Anterior cingulate cortex (tissue), 58 donors: ENCODE measurements at places on chromosomes 11 and 22.

GRCh38 chr11:75536786-75537641 is 11.3 kb upstream of the GDPD5 start:
- no peak for DNase-seq

- no peak for DNase-seq
These were observed 7.0 kb downstream of the PARVG start for GRCh38 chr22:44187652-44188230.

DNA sequence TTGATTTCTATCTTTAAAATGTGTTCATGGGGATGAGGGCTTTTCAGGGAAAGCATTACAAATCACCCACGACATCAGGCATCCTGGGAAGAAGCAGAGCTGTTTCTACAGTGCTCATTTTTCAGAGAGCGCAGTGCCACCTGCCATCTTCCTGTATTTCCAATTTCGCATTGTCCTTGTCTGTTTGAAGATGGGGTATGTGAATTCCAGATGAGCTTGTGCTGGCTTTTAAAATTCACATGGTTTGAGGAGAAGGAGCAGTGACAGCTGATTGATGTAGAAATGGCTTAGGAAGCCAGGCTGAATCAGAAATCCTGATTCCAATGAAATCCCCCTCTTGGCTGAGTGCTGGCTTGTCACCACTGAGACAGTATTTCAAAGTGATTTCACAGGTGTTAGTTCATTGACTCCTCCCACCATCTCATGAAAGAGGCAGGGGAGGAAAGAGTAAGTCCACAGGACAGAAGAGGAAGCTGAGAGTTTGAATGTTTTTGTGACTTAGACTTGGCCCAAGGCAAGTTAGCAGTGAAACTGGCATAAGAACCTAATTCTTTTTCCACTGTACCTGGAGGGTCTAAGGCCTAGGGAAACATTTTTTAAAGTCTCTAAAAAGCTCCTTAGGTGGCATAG is 344.6 kb upstream of the C11orf87 start:
- no peak for DNase-seq

GRCh38 chr11:65927904-65928397 is 8.7 kb downstream of the DRAP1 start:
- DNase-seq = no peak

- DNase-seq = no peak
These were observed 31.2 kb downstream of the KCNJ4 start for GRCh38 chr22:38423512-38424503.

GRCh38 chr11:37963440-37963839 is 1365.4 kb upstream of the RAG2 start:
- DNase-seq = no peak

DNA sequence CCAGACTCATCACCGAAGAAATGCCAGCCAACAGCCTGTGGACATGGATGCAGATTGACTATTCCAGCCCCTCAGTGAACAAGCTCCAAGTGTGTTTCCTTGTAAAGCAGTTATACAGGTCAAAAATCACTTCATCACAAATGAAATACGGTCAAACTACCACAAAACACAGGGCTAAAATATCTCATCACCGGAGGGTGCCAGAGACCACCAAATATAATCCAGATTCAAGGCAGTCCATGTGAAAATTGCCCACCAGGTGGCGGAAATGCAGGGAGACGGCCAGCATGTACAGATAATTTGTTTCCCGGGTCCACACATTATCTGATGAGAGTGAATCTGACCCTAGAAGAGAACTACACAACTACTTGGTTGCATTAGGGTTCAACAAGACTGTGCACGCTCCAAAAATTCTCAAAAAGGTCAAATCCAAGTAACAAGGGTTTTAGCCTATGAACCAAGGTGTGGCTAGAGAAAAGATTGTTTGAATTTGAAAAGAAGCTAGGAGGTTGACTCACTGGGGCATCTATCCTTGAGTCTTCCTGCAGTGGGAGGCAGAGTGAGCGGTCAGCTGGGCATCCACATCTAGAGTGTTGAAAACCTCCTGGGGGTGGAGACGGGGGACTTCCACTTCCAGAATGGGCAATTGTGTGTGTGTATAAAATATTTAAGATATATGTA is 71.7 kb downstream of the IGLL5 start:
- DNase-seq = peak; percentile 54

- no peak for DNase-seq
These were observed 3.2 kb upstream of the FLI1 start for GRCh38 chr11:128690665-128691101.

- peak; percentile 25 for DNase-seq
These were observed 22.1 kb upstream of the SYT7 start for GRCh38 chr11:61602775-61603569.

- no peak for DNase-seq
These were observed 6.7 kb upstream of the SEPTIN5 start for GRCh38 chr22:19707347-19708290.

GRCh38 chr11:74751303-74751702 is 2.7 kb downstream of the RNF169 start:
- DNase-seq = no peak

- DNase-seq = no peak
These were observed 61.9 kb downstream of the CD6 start for GRCh38 chr11:61033417-61033816.

DNA sequence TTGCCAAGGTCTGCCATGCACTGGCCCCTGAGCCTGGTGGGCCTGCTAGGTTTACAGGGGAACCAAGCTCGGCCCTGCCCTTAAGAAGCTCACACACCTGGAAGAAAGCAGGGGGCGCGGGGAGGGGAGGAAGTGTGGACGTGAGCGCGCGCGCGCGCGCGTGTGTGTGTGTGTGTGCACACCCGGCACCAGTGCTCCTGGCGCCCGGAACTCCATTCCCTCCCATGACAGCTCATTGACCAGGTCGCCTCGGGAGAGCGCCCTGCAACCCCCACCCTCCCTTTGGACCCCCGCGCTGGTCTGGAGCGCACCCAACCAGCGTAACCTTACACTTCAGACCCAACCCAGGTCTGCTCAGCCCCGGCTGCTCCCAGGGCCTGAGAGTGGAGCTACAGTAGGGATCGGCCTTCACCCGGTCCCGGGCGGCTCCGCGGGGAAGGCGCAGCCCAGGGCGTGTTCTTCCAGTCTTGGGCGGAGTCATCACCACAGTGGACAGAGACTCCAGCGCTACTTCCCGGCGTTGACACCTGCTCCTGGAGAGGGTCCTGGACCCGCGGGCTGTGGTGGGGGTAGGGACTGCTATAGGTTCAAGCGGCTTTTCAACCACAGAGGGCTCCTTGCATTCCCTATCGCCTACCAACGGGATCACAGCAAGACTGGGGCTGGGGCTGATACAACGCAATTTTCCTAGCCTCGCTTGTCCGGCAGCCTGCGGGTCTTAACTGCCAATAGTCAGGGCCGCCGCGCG is 1.5 kb downstream of the GALNT18 start:
- DNase-seq = no peak

GRCh38 chr22:41799486-41800347 is 762 bp upstream of the CCDC134 start:
- peak; percentile 23 for DNase-seq
